NCI-H446 (cell line): ENCODE measurements at places on chromosomes 12 and 14.

DNA sequence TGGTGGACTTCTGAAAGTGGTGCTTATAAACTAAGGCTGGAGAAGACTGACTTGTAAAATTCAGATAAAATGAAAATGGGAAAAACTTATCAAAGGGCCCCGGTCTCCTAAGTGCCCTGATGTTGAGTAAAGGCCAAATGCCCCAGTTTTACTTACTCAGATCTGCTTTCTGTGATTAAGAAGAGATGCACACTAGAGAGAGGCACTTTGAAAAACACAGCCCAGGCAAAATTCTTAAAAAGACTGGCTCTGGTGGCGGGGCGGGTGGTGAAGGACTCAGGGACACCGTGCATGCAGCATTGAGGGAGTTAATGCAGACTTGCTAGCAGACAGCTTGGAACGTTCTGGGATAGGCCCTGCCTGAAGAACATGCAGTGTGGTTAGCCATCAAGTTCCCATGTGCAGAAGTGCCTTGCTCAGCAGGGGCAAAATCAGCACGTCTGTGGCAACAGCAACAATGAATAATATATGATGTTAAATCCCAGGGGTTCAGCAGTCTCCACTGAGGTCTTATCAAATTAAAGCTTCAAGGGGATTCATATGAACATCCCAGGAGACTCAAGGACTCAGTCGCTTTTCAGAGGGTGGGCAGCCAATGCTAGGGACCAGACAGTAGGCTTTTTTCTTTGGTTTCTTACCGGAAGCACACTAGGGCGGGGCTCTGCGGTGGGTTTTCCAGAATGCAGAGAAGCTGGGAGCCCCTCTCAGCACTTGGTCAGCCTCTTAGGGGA, 105.0 kb downstream of the DAD1 start:
- no peak for DNase-seq

DNA sequence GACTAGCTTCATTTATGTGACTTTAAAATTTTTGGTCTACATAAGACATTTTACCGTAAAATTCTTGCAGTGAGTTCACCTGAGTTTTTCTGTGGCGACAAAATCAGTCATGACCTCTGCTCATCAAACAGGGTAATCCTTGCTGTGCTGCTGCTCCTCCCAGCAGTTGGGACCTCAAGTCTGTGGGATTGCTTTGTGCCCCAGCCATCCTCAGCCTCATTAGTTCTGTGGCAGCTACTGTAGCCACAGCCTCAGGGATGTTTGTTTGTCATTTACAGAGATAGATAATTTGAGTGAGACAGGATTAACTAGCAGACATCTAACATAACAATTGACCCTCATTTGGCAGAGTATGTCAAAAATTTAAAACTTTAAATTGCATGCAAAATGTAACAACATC, 357.0 kb downstream of the PCNX1 start:
- DNase-seq = no peak

DNA sequence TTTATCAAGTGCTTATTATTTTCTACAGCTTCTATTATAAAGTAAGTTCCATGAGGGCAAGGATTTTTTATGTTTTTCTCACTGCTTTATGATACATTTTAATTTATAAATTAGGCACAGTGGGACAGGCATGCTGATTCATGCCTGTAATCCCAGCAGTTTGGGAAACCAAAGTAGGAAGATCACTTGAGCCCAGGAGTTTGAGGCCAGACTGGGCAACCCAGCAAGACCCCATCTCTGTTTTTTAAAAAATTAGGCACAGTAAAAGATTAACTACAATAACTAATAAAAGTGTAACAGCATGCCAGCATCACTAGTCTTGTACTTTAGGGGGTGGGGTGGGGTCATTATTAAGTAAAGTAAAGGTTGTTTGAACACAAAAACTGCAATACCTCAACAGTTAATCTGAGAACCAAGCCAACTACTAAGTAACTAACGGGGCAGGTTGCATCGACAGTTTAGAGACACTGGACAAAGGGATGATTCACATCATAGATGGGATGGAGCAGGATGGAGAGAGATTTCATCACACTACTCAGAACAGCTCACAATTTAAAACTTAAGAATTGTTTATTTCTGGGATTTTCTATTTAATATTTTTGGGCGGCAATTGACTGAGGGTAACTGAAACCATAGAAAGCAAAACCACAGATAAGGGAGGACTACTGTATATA, 119.5 kb downstream of the PLEKHA5 start:
- no peak for DNase-seq

DNA sequence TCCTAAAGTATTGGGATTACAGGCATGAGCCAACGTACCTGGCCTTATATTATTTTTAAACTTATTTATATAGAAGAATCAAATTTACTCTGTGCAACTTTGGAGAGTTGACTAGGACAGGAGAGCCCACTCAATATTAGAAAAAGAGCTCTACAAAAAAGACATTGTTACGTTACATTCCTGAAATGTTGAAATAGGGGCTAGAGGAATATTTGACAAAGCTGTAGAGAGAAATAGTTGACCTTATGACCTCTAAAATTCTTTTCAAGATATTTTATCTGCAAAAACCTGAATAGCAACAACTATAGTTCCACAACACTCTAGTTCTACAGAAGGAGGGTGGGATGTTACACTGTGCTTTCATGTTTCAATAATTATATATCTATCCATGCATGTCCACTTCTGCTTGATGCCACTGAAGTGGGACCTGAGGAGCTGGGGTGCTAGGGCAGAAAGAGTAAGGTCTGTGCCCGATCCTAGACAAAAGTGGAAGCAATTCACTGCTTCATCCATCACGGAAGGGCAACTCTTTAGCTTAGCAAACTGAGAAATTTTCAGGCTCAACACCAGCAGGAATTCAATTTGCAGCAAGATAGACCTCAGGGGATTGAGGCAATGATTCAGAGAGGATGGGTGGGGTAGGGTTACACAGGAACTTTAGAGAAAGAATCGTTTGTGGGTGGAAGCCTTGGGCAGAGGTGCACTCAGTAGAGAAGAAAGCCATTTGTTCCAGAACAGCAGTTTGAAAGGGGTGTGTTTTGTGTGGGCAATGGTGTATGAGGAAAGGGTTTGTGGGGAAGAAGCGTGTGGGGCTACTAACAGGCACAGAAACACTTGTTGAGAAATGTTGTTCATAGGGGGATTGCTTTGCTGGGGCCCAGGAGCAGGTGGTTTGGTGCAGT, 16.0 kb upstream of the RNASE10 start:
- DNase-seq = no peak

GRCh38 chr12:53424626-53425514, 1.2 kb downstream of the AMHR2 start:
- DNase-seq = no peak

GRCh38 chr12:24839268-24839791, 109.6 kb downstream of the BCAT1 start:
- DNase-seq = no peak

GRCh38 chr14:95474941-95475340, 41.5 kb downstream of the SYNE3 start:
- no peak for DNase-seq

- no peak for DNase-seq
Observed at GRCh38 chr14:22803687-22803974, 11.6 kb downstream of the SLC7A7 start.

DNA sequence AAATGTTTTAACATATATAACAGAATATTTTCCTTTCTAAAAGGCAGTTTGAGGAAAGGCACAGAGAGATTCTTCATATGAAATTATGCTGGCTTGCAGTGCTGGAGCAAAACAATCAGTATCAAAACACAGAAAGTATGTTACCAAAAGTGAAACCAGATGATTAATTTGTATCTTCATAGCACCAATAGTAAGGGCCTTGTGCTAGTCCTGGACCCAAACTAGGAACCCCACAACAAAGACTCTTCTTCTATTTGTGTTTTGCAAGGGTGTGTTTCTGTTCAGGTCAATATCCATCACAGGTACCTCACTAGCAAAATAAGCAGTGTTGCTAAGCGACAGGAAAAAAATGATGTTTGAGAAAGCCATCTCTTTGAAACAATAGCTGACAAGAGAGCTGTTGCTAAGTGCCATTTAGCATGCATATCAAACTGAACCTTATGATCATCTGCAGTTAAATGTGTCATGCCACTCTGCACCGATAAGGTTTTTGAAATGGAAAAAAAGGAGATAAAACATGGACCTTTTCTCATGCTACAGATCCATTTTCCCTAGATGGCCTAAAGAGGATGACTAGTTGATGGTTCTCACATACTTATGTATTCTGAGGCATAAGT, 196.2 kb upstream of the ALG10 start:
- no peak for DNase-seq

GRCh38 chr12:62856454-62856853, 78.5 kb downstream of the PPM1H start:
- DNase-seq = no peak

DNA sequence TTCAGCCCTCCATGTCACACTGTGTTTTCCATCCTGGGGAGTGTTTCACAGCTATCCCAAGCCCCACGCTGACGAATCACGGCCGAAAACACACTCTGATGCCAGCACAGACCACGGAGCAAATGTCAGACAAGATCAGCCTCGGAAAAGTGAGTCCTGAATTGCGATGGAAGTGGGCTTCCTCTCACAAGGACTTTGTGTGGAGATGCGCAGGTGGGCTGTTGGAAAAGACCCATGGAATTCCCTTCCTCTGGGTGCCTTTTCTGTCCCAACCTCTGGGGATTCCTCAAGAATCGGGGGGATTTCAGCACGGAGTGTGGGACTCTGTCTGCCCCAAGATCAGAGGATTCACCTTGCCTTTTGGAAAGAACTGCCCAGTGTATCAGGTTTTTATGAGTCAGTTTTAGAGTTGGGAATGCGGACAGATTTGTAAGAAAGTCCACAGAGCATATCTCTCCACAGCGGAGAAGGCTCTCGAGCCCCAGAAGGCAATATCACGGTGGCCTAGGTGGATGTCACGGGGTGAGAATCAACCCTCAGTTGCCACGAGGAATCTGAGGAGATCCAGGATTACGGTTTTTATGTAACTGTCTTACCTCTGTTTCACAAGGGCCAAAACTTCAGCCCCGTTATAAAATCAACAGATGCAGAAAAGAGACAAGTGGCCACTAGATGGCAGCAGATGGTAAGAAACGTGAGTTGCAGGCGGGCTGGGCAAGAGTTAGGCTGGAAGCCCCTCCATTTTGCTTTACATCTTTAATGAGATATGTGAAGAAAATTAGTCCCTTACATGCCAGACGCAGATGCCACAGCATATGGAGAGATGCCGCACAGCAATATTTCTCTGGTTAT, 201.9 kb downstream of the DAD1 start:
- DNase-seq = peak; percentile 88

GRCh38 chr14:68380329-68380741, 412.5 kb downstream of the ZFP36L1 start:
- DNase-seq = no peak

DNA sequence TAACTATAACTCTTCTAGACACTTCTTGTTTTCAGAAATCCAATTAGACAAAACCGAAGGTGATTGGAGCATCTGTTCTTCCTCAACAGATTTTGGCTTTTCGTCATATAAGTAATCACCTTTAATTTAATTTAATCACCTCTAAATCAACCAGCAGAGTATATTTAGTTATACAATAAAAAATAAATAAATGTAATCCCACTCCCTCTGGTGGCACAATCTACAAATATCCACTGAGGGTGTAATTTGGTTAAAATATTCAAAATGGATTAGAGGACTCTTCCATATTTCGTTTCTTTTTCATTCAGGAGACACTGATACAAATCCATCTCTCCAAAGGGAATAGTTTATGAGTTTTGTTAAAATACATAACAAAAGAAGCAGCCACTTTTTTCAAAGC, 18.3 kb upstream of the SLC35F4 start:
- DNase-seq = no peak

- DNase-seq = no peak
Observed at GRCh38 chr12:19695244-19696098, 256.2 kb downstream of the AEBP2 start.

GRCh38 chr14:65828396-65828795, 415.9 kb downstream of the FUT8 start:
- DNase-seq = no peak

- DNase-seq = no peak
Observed at GRCh38 chr12:114689075-114689994, 5.4 kb upstream of the TBX3 start.

DNA sequence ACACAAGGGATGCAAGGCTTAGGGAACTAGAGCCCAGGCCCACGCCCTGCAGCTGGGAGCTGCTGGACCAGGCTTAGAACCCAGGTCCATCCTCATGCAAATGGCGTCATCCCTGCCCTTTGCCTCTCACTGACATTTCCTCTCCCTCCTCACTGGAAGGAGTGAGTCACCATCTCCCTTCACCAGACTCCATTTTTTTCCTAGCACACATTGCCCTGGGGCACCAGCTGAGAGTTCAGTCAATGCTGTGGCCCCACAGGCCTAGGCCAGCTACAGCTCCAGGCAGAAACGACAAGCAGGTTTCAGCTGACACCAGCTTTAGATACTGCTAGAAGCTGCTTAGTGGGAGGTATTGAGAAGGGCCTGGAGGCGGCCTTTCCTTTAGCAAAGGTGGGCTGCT, 98.9 kb downstream of the RIMBP2 start:
- DNase-seq = no peak

DNA sequence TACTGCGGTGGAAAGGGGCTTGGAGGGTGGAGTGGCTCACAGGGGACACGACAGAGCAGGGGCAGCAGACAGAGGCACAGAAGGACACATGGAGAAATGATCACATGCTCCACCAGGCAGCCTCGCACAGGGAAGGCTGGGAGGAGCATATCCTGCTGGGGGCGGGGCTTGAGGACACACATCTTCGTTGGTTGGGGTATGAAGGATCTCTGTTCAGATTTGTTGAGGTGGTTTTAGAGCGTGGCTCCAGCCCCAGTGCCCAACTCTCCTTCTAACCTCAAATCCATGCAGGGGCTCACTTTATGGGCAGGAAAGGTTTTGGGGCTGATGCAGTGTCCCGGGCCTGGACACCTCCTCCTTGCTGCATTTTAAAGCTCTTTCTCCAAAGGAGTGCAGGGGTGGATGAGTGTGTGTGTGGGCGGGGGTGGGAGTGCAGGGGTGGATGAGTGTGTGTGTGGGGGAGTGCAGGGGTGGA, 733 bp upstream of the P3H3 start:
- peak; percentile 92 for DNase-seq

DNA sequence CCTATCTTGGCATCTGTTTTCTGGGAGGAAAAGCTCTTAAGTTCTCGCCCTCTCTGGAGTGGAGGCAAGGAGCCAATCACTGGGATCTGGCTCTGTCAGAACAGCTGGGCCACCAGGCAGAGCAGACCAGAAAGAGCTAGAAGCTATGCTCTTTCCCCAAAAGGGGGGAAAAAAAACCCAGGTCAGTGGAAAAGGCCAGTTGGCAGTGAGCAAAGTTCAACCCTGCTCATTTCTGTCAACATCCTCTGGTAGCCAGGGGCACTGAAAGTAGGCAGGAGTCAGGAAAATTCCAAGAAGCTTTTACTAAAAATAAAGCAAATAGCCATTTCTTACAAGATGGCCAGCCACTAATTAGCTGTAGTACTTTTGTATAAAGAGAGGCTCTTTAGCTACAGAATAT, 36.6 kb upstream of the PAX9 start:
- no peak for DNase-seq

- no peak for DNase-seq
Observed at GRCh38 chr14:105311838-105312237, 2.7 kb upstream of the PACS2 start.
